ENCODE measurements at places on chromosomes 3 and 15.

DNA sequence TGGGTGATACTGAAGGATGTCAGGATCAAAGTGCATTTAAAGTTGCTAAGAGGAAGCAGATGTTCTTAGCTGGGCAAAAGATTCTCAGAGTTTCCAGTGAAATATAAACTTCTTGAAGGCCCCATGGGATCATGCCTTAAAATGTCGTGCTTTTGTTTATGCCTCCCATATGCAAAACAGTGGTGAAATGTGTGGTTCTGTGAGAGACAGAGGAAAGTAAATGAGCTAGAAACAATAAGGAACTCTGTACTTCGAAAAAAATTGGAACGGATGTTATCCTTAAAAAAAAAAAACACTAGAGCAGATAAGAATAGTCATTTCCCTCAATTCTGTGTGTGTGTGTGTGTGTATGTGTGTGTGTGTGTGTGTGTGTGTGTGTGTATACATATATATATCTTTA, 497.0 kb upstream of the TBL1XR1 start:
- DNase-seq: no peak

GRCh38 chr3:52931889-52932288, 34.5 kb upstream of the STIMATE start:
- DNase-seq: no peak

DNA sequence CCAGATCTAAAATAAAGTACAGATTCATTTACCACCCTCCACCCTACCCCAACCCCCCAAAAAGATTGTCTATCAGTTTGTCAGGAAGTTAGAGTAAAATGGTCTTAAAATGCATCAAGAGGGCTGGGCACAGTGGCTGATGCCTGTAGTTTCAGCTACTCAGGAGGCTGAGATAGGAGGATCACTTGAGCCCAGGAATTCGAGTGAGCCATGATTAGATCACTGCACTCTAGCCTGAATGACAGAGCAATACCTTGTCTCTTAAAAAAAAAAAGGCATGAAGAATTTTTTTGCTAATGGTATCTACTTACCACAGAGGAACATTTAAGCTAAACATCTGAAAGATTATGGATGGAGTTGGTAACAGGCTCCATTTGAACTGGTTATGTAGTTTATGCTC, 71.0 kb downstream of the RBM6 start:
- DNase-seq: no peak

DNA sequence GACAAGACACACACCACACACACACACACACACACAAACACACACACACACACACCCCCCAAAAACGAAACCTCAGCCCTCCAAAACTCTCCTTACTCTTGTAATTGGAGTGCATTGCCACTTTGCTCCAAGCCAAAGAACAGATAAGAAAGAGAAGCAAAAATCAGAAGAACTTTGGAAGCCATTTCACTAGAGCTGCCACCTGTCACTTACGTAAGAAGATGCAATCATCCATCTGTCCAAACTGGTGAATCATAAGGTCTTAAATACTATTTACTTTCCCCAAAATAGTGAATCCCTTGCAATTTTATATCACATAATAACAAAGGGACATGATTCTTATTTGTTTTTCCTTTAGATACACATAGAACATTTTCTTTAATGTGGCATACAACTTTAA, 285.4 kb downstream of the ZBTB20 start:
- no peak for DNase-seq

DNA sequence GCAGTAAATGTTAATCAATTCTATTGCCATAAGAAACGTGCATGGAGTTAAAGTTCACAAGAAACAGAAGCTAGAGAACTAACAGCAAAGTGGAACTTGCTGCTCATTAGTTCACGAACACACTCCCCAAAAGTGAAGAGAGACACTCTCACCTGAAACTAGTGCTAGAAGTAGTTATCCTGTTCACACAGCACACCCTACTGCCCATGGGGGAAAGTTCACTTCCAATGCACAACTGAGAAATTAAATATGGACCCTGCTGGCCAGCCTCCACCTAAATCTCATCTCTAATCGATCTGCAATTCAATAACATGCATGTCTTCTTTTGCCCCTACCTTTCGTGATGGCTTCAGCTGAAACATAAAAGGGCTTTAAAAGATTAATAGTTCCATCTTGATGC, 39.4 kb upstream of the FRMD4B start:
- no peak for DNase-seq

GRCh38 chr3:108110934-108111333, 20.1 kb upstream of the CD47 start:
- no peak for DNase-seq

DNA sequence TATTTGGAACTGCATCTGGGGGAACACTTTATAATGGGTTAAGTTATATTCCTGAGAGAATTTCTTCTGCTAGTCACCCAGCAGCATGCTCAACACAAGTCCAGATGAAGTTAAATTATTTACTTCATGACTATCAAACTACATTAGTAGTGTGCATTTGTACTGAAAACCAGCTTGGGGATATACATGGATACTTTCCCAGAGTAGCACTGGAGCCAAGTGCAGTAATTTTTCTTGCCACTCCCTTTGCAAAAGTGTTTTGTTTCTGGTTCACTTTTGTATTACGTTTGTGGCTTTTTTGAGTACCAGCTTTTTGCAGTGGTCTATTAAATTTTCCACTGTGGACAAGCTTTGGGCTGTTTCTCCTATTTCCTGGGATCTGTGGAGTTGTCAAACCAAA, 243.0 kb downstream of the AGBL1 start:
- no peak for DNase-seq

DNA sequence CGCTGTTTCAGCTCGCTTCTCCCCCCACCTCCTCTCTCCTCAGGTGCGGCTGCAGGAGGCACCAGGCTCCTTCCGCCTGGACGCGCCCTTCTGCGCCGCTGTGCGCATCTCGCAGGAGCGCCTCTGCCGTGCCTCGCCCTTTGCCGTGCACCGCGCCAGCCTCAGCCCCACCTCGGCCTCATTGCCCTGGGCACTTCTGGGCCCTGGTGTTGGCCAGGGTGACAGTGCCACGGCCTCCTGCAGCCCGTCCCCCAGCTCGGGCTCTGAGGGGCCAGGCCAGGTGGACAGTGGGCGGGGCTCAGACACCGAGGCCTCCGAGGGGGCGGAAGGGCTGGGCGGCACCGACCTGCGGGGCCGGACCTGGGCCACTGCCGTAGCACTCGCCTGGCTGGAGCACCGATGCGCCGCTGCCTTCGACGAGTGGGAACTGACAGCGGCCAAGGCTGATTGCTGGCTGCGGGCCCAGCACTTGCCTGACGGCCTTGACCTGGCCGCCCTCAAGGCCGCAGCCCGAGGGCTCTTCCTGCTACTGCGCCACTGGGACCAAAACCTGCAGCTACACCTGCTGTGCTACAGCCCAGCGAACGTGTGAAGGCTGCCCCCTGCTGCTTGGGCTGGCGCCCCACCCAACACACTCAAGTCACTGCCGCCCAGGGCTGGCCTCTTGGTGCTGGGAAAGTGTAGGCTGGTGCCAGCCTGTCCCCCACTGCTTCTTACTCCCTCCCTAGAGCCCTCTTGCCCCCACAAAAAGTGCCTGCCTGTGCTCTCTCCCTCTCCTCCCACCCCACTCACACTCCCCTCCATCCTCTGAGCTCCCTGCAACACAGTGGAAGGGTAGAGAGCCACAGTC, 7.1 kb downstream of the ALG3 start:
- DNase-seq: no peak

DNA sequence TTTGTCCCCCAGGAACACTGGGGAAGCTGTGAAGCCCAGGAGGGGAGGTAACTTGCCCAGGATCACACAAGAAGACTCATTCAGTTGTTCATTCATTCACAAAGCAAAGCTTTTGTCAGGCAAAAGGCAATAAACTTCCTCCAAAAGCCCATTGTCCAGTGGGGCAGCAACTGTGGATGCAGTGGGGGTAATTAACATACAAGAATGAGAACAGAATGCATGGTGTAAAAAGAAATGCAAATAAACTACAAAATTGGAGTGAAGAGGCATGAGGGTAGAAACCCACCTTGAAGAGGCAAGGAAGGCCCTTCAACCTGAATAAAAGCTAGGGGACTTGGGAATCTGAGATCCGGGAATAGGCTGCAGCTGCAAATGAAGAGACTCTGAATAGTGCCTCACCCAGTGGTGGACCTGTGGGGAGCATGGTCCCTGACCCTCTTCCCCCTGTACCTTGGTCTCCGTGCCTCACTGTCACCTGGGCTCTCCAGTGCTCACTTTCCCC, 363.6 kb downstream of the CLSTN2 start:
- no peak for DNase-seq

DNA sequence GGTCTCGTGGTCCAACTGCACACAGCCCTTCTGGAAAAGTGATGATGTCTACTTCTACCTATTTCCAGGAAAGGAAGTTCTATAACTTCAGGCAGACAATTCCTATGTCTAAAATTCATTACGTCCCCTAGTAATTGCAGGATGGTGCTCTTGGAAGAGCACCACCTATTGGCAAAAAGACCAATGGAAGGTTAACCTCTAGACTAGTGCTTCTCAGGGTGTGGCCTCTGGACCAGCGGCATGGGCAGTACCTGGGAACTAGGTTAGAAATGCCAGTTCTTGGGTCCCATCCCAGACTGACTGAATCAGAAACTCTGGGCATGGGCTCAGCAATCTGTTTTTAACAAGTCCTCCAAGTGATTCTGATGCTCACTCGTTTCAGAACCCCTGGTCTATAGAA, 258.3 kb upstream of the ICE2 start:
- DNase-seq: no peak

DNA sequence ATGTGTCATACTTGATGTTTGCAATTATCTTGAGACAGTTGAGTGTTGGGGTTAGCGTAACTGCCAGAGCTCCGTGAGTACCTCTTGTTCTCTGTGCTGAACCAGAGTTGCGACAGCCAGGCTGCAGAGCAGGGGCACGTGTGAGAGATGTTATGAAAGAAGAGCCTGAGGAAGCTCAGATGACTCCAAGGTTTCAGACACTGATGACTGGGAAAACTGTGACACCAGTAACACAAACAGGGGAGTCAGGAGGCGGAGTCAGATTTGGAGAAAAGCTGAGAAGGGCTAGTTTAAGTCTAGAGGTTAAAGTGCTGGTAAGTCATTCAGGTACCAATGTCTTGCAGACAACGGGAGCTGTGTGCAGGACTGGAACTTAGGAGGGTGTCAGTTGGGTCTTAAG, 45.0 kb downstream of the BLM start:
- DNase-seq: no peak

DNA sequence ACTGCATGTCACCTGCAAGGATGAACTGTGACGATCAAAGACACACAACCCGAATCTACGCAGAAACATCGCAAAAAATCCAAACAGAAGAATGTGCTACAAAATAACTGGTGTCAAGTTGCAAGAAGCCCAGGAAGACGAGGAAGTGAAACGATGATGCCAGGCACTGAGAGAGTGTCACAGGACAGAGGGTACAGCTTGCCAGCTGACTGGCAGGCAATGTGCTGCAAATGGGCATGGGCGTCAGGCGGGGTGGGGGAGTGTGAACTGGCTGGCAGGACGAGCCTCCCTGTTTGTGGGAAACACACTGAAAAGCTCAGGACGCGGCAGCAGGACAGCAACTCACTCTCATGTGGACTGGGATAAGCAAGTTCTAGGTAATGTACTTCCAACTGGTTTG, 28.9 kb upstream of the OCA2 start:
- no peak for DNase-seq

DNA sequence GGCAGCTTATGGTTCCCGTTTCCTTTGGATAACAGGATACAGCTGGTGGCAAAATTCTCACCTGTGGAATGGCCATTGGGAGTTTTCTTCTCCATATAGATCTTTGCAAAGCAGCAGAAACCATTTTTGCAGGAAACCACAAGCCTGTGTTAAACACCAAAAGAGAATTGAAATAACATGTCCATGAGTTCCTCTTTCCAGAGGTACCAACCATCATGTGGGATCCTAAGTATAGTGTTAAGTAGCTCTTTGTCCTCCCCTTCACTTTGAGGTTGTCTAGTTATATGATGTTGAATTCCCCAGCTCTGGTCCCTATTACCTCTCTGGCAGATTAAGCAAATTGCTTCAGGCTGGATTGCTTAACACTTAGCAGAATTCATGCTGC, 94.9 kb downstream of the AKAP13 start:
- no peak for DNase-seq

DNA sequence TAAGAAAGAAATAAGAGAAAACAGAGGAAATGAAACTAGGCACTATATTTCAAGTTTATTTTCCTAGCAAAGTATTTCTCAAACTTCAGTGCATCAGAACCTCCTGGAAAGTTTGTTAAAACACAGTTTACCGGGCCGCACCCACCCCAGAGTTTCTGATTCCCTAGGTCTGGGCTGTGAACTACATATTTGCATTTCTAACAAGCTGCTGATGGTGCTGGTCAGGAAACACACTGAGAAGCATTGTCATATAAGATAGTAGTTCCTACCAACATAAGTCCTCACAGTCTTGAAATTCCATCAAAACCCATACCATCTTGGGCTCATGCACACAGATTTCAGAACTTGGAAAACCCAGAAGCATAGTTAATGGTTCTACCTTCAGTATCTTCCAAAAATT, 8.3 kb downstream of the SLC9A9 start:
- no peak for DNase-seq

DNA sequence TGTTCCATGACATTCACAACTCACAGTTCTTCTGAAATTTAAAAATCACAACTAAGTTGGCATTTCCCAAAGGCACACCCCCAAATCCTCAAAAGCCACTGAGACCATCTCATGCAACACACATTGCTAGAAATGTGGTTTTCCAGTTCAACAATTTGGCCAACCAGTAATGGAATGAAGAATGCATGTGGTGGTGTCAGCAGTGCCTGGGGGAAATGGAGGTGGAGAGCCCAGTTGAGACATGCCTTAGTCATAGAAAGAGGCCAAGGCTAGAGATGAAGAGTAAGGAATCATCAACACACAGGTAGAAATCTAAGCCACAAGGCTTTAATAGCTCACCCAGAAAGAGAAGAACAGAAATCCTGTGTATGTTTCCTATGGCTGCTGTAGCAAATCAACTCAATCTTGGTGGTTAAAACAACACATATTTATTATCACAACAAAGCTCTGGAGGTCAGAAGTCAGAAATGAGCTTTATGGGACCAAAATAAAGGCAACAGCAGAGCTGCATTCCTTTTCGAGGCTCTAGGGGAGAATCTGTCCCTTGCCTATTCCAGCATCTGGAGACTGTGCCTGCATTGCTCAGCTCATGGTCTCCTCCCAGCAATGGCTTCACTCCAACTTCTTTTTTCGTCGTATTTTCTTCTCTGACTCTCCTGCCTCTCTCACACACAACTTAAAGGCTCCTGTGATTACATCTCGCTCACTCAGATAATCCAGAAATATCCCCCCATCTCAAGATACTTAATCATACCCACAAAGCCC, 54.0 kb downstream of the SNTN start:
- DNase-seq: no peak

DNA sequence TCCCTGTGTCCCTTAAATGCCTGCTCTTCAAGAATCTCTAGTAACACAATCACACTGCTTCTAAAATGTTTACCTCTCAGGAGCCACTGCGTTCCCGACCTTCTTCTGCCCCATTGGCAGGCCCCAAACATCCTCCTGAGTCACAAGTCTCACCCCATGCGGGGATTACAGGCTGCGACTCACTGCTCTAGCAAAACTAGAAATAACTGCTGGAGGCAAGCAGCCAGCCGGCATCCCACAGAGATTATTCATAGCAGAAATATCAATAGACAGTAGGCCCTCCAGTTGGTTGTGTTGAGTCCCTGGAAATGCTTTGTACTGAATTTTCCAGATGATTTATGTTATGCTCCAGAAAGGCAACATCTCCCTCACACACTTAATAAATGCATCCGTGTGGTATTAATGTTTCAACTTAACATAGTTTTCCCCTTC, 64.8 kb downstream of the RFTN1 start:
- peak; percentile 61 for DNase-seq

Measured in right forelimb (tissue), 1 donor.